ENCODE measurements at places on chromosomes 2 and 18.

DNA sequence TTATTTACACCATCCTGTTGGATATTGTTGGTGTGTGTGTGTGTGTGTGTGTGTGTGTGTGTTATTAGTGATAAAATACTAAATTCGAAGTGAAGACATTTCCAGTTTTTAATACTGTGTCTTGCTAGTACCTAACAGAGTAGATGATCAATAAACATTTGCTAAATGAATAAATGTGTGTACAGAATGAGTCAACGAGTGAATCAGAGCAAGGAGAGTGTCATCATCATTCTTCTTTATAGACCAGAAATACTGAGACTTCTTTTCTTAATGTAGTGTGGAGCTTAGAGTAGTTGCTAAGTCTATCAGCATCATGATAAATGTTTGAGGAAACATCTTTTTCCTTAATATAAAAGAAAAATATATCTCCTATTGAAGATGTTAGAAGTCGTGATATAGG is 169.7 kb upstream of the SATB2 start:
- DNase-seq = no peak

DNA sequence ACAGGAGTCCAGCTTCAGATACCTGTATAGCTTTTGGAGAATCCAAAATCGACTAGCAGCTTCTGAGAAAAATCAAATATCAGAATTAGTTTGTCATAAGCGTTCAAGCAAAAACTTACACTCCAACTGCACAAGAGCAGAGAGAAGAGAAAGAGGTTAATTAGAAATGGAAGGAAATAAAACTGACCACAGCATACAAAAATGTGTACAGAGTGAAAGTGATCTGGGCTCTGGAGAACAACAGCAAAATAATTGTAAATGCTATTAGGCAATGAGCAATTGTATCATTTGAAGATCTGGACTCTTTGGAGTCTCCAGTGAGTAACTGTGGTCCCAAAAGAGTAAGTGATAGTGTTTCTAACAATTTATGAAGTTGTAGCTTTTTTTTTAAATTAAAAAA is 867.3 kb downstream of the TRIB2 start:
- no peak for DNase-seq

DNA sequence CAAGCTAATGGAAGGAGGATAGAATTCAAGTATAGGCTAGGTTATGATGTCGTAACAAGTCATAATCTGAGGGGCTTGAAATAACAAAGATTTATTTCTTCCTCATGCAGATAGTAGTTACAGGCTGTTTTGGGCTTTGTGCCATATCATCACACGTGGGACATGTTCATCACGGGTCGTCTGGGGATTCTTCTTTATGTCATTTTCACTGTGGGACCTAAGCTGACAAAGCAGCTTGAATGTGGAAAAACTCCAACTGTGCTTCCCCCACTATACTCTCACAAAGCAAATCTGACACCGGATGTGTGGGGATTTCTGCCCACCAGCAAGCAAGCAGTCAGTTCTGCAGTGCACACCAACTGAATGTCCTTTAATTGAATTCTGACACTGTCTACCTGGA is 124.8 kb downstream of the LTBP1 start:
- no peak for DNase-seq

- no peak for DNase-seq
Observed at GRCh38 chr2:42924418-42924886, 132.1 kb upstream of the HAAO start.

GRCh38 chr2:85116207-85116606 is 17.0 kb upstream of the TCF7L1 start:
- DNase-seq = no peak

- DNase-seq = no peak
Observed at GRCh38 chr2:109447251-109447661, 166.5 kb downstream of the SEPTIN10 start.

DNA sequence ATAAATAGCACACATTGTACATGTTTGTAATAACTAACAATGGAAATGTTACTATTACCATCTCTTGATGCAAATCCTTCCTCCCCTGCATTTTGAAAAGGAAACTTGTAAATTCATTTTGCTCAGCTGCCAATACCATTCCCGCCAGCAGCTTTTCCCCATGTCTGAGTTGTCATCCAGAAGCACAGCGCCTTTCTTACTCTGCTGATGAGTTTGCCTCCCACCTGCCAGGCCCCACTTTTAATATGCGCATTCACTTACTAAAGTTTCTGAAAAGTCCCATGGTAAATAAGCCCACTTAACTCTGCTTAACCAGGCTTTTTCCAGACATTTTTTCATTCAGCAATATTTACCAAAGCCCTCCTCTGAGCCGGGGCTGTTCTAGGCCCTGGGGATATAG is 3.9 kb downstream of the CHST10 start:
- DNase-seq = no peak

DNA sequence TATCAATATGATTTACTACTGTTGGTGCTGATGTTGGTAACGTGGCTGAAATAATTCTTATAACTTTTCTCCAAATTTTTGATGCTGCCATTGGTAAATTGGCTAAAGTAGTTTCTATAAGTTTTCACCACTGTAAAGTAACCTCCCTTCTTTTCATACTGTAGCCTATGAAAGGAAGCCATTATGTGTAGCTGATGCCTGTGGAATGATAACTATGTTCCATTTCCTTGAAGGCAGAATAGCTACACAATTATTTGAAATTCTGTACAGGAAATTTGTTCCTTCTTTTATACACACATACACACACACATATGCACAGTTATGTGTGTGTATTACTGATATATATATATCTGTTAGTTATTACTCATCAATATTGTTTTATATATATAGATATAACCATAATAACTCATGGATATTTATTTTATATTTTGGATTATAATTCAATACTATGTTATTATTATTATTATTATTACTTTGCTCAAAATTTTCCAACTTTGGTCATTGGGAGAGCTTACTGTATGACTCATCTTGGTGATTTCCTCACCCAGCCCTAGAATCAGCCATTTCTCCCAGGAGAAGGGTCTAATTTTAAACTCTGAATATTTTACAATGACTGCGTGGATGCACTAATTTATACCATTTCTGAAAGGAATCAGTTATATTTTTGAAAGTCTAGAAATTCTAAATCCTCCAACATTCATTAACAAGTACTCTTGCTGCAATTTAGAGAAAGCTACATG is 1677.7 kb downstream of the SUCLG1 start:
- DNase-seq = no peak

DNA sequence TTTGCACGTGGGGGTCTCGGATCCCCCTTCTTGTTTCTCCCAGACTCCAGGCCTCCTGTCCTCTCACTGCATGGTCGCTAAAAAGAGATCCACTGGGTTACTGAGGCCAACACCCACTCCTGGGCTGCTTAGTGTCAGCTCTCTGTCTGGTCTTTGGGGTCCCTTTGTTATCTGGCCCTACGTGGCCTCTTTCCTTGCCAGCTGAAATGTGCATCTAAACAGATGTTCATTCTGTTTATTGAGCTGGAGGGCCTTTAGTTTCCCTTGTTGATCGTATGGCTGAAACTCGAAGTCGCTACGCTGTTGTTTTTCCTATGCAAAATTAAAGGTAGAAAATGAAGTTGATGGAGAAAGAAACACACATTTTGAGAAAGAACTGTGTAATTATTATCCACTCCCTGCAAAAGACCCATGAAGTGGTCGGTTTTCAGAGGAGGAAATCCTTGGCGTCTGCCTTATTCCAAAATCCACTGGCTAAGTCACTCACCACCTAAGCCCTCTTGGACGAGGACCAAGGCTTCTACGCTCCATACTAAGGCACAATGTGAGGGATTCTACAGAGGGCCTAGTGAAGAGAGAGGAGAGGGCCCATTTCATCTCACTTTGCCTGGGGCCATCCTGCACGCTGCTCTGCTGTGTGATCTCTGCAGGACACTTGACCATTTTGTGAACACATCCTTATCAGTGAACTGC is 105.3 kb downstream of the GLI2 start:
- DNase-seq = no peak

DNA sequence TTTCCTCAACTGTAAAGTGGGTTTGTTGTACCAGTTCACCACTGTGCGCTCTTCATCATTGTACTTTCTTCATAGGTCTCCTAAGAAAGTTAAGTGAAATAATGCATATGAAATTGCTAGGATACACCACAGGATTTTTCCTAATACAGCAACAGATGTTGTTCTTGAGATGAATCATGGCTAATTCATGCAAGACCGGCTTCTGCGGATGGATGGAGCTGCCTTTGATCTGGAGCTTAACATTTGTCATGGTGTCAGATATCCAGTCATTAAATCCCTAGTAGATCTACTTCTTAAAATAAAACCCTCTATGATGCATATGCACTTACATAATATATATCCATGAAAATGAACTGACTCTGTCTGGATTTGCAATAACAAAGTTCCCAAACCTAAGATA is 114.1 kb downstream of the COL6A3 start:
- DNase-seq = no peak

DNA sequence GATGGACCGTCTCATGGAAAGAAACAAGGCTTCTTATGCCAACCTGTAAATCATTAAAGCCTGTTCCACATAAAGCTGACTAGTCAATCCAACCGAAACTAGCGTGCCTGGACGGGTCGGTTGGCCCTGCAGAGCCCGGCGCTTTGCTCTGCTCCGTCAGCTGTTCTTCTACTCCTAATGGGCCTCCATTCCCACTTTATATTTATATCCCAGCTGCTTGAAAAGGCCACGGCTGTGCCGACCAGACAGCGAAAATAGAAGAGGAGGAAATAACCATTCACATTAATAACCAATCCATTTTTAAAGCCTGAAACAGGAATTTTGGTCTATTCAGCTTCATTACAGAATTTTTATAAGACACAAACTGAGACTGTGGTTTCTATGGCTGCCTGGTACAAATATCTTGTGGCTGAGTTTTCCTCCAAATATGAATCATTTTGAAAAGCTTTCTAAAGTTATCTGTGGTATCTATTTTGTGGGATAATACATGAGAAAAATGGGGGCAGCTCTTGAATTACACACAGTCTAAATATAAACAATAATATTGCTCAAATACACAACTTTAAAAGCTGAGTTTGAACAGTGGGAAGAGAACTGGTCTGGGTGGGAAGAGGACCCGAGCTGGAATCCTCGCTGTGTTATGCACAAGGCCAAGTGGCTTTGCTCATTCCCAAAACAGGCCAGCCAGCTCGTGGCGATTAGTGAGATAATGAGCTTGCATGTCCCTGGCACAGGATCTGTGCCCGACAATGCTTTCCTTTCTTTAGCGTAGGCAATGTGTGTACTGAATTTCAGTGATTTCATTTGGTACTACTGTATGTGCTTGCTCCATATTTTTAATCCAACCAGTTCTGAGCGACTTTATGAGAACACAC is 10.5 kb upstream of the FAM124B start:
- no peak for DNase-seq

- no peak for DNase-seq
Observed at GRCh38 chr2:172613615-172614231, 57.8 kb downstream of the PDK1 start.

- no peak for DNase-seq
Observed at GRCh38 chr2:9332853-9333245, 90.5 kb downstream of the ITGB1BP1 start.

DNA sequence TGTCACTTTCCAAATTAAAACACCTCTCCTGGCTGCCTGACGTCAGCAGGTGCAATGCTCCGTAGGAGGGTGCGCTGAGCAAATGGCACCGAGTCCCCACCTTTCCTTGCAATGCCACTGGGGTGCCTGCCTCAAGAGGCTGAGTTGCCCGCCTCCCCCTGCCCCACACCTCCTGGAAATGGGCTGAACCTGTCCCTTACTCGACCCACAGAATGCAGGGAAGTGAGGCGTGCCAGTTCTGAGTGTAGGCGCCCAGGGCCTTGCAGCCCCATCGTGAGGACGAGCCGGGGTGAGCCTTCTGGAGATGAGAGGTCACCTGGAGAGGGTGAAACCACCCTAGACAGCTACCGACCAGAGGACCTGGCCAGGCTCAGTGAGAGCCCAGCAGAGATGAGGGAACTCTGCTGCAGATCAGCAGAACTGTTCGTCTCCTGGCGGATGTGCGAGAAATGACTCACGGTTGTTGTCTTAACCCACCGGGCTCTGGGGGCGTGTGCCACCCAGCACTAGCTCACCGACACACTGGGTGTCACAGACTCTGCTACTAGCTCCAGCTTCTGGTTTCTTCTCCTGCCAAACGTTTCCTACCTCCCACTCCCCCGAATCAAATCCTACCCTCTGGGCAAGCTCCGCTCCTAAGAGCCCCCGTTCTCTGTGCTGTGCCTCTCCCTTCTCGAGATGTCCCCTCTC is 168.7 kb upstream of the HDAC4 start:
- no peak for DNase-seq
